ENCODE measurements at places on chromosomes 13 and 19.
A peak's percentile ranks its signal among the peaks of the same experiment; 100 is the strongest.

GRCh38 chr13:110261166-110262081, 45.5 kb downstream of the COL4A1 start:
- no peak for DNase-seq

DNA sequence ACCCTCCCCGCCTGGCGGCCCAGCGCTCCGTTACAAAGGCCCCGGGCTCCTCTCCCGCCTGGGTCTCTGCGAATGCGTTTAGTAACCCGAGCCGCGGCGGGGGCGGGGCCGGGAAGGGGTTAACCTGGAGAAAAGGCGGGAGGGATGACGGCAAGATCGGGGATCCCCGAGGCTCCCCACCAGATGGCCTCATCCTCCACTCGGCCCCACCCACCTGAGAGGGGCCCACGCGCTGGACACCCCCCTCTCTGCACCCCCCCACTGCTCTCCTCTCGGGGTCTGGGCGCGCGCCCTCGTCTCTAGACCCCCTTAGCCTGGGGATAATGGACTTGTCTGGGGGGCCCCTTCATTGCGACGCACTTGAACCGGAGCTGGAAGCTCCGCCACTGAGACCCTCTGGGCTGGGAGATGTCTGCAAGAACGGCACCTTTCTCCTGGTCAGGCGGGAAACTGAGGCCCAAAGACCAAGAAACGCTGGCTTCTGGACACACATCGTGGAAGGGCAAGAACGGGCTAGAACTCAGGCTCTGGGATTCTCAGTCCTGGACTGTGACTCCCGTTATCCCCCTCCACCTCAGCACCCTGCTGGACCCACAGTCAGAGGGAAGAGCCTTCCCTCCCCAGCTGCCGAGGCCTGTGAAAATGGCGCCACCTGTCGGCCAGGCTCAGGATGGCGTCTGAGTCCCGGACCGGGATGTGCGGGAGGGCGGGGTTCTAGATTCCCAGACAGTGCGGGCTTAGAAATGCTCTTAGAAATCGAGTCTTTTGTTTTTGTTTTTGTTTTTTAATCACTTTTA, 2.9 kb upstream of the LTBP4 start:
- DNase-seq: peak; percentile 78

DNA sequence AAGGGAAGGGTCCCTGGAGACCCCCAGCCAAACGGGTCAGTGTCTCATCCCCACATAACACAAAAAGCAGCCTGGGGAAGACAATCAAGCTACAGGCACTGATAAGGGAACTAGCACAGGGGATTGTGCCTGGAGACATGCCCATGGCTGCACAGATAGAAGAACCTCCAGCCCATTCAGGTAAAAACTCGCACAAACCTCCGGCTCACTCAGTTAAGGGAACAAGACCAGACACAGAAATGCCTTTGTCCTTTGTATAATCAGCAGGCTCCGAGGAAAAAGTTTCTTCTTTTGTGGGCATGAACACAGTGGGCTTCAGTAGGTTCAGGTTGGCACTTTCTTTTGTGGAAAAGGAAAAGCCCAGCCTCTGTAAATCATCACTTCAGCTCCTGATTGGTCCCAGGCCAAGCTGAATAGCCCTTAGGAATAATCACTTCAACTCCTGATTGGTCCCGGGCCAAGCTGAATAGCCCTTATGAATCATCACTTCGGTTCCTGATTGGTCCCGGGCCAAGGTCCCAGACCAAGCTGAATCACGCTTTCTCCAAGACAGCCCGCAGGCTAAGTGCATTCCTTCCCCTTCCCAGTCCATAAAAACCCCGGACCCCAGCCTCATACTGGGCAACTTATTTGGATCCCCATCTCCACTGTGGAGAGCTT, 5.0 kb upstream of the ZNF230 start:
- no peak for DNase-seq

GRCh38 chr13:109162248-109163036, 533.0 kb downstream of the MYO16 start:
- no peak for DNase-seq

GRCh38 chr19:33784432-33784831, 12.2 kb upstream of the KCTD15 start:
- no peak for DNase-seq

Data from fibroblast of skin of left quadriceps (primary cell).